Skin of body (tissue), 3 donors: ENCODE measurements at places on chromosomes 2 and 18. TPM values are rescaled to one million over a fixed set of nuclear protein-coding genes. Genes with fewer than 3 reads are reported as not detected.

The PDCD1 gene
- total RNA-seq: 0.10 TPM

The CRYGC gene
- not detected for total RNA-seq

The SNED1 gene
- 9.7 TPM for total RNA-seq

DNA sequence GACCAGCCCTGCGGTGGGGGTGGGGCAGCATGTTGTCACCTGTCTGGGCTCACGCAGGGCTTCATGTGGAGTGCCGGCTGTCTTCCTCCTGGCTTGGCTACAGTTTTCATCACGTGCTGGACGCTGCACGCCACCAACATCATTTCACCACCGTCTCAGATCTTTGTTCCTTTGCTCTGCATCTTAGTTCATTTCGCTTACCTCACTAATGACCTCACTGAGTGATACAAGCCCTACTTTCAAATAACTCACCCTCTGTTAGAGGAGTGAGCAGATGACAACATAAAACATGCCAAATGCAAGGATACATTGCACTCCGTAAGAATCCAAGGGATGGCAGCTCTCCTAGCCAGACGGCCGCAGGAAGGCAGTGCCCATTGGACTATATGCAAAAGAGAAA, 527.5 kb downstream of the GALR1 start:
- no peak for DNase-seq

GRCh38 chr2:190722061-190722759, 73.3 kb downstream of the NAB1 start:
- DNase-seq: no peak

DNA sequence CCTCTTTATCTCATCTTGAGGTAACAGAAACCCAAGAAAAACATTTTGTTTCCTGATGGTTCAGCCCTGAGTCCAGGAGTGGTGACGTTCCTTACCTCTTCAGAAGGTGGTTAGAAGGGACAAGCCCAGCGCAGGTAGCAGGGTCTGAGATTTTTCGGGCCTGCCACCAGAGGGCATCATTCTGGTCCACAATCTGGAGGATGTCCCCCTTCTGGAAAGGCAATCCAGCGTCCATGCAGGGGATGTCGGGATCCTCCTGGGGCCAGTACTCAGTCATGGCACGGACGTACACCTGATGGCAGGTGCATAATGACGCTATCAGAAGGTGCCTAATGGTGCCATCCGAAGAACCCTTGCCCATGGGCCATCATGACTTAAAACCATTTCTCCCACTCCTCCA, 17.7 kb downstream of the MPP4 start:
- no peak for DNase-seq

- DNase-seq: no peak
These were observed 552.5 kb upstream of the CRIM1 start for GRCh38 chr2:35803126-35803525.
